MM.1S (cell line): ENCODE measurements at places on chromosomes 16 and 17.

- DNase-seq: no peak
Observed at GRCh38 chr17:17952691-17953090, 19.5 kb downstream of the TOM1L2 start.

DNA sequence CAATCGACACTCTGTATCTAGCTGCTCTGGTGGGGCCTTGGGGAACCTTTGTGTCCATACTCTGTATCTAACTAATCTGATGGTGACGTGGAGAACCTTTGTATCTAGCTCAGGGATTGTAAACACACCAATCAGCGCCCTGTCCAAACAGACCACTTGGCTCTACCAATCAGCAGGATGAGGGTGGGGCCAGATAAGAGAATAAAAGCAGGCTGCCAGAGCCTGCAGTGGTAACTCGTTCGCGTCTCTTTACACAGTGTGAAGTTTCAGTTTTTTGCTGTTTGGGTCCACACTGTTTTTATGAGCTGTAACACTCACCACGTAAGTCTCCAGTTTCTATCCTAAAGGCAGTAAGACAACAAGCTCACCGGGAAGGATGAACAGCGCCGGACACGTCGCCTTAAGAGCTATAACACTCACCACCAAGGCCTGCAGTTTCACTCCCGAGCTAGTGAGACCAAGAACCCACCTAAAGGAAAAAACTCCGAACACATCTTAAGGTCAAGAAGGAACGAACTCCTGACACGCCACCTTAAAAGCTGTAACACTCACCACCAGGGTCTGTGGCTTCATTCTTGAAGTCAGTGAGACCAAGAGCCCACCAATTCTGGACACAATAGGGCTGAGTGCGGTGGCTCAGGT is 64.6 kb downstream of the KPNA2 start:
- no peak for DNase-seq

DNA sequence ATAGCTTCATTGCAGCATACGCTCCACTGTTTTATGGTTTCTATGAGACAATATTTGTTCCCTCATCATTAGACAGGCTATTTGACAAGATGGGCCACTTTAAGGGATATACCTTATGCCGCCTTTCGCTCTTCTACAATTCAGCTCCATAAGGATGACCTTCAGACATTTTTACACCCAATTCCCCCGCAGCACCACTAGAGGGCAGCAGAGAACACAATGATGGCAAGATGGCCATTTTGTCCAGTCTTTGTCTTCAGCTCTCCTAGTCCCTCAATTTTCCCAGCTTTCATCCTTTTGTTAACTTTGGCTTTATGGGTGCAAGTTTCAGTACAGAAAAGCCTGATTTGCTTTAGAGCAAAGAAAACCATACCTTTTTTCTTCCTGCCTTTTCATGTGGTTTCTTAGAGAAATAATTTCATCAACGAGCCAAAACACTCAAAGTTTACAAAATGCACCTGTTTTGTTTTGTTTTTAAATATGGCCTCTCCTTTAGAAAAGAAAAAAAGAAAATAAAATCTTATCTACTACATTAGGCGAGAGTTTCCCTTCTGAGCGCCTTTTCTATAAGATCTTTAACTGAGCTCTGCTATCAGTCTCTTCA is 355.3 kb downstream of the TOX3 start:
- DNase-seq: peak; percentile 51

- no peak for DNase-seq
Observed at GRCh38 chr17:45745601-45746494, 38.3 kb upstream of the CRHR1 start.

- DNase-seq: no peak
Observed at GRCh38 chr16:68995011-68995504, 110.4 kb upstream of the HAS3 start.

DNA sequence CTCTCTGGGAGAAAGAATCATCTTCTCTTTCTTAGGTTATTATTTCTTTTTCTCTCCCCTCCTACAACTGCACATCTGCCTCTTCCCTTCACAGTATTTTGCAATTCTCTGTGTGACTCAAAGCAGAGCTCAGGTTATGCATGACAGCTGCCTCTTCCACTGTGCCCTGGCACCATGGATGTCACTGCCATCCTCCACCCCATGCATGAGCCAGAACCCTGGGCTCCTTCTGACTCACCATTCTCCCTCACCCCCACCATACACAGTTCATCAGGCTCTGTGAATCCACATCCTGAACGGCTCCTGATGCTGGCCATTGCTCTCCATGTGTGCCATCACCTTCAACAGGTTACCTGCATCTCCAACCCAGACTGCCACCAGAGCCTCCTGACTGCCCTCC is 23.9 kb downstream of the CA10 start:
- DNase-seq: no peak

GRCh38 chr17:48729335-48730239 is 1.0 kb upstream of the HOXB13 start:
- DNase-seq: no peak

GRCh38 chr17:74770498-74771318 is 5.4 kb downstream of the NAT9 start:
- DNase-seq: peak; percentile 71

- peak; percentile 55 for DNase-seq
Observed at GRCh38 chr16:1863681-1864460, 8.1 kb downstream of the MEIOB start.

GRCh38 chr16:57903656-57904055 is 67.3 kb downstream of the CNGB1 start:
- DNase-seq: no peak

- no peak for DNase-seq
Observed at GRCh38 chr17:61578645-61579044, 12.4 kb downstream of the NACA2 start.

DNA sequence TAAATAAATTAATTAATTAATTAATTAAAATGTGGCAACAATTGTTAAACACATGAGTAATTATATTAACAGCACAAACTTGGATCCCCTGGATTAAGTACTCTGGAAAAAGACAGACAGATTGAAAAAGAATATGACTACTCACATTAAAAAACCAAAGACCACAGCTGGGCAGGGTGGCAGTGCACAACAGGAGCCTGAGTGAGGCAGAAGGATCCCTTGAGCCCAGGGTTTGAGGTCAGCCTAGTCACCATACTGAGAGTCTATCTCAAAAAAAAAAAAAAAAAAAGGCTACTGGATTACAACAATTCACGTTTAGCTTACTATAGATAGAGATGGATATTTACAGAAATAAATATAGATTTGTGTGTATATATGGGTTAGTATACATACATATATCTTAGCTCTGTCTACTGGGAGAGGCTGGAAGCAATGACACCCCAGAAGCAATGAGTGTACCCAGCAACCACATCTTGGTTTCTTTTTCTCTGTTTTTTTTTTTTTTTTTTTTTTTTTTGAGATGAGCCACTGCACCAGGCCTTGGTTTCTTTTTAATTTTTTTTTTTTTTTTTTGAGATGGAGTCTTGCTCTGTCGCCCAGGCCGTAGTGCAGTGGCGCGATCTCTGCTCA is 10.6 kb upstream of the SUZ12 start:
- DNase-seq: no peak

GRCh38 chr16:56625943-56626654 is 518 bp downstream of the MT1E start:
- no peak for DNase-seq

DNA sequence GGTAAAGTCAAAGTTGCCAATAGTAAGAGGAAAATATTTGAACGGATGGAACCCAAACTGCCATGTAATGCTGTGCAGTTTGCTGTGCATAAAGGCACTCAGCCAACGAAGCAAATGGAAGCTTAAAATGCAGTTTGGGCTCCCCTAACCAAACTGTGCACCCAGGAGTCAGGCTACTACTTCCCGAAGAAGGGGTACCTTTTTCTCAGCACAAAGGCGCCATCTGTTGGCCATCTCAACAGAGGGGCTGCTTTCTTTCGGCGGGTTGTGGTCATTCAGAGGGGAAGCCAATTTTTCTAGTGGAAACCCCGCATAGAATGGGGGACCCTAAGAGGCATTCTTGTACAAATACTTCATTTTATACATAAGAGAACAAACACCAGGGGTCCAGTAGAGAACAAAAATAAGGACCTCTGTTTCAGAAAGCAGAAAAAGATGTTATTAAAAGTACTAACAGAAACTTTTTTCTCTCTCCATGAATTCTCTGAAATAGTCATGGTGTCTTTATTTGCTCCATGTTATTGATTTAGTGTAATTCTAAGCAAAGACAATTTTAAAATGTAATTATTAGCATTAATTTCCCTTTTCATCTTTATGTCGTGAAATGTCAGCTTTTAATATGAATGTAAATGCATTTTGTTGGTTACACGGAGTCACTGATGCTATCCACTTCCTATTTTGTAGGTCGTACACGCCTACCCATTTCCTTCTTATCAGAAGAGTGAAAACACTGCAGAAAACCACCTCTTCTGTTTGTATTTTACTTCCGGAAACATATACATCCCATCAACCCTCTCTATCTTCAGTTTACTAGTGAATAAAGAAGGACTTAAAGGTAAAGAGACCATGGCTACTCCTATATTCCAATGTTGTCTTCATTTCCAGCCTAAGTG is 453.3 kb downstream of the KCNJ2 start:
- DNase-seq: no peak

DNA sequence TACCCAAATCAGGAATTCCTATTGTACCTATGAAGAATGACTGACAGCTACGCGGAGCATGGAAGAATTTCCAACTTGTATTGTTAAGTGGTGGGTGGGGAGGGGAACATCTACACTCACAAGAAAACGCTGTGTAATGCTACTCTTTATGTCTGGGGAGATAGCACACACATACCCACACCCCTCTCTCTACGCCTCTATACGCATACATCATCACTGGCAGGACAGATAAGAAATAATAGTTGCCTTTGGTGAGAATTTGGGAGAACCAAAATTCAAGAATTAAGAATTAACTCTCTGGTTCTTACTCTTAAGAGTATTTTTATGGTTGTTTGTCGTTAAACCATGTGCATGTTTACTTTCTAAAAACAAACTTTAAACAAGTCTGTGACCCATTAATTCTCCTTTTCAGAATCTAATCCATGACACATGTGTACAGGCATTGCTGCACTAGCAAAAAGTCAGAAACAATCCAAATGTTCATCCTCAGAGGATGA is 33.9 kb downstream of the CREBBP start:
- DNase-seq: no peak

GRCh38 chr16:75011634-75012307 is 12.9 kb downstream of the ZNRF1 start:
- DNase-seq: no peak

DNA sequence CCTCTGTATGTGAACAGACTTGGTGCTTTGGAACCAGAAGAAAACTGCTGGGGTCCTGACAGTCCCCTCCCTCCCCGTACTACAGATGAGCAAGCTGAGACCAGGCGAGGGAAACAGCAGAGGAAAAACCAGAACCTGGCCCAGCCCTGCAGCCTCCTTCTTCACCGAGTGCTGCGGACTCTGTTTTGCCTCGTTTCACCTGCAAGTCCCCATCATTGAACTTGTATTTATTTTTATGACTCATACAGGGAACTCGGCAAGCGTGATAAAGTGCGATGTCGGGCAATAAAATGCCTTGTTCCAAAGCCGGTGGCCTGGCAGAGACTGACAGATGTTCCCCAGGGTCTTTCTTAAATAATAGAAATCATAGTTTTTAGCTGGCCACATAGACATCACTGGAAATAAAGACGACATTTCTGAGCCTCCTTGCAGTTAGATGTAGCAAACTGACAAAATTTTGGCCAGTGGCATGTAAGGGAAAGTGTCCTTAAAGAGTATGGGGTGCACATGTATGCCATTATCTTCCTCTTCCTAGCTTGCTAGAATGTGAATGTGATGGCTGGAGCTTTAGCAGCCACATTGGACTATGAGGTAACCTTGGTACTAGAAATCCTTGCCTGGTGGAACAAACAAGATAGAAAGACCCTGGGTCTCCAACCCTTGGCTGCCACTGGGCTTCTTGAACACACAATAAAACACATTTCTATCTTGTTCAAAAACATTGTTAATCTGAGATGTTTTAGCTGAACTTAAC is 128.6 kb downstream of the IRF8 start:
- DNase-seq: no peak

- no peak for DNase-seq
Observed at GRCh38 chr17:29835435-29836351, 94.3 kb downstream of the SSH2 start.

DNA sequence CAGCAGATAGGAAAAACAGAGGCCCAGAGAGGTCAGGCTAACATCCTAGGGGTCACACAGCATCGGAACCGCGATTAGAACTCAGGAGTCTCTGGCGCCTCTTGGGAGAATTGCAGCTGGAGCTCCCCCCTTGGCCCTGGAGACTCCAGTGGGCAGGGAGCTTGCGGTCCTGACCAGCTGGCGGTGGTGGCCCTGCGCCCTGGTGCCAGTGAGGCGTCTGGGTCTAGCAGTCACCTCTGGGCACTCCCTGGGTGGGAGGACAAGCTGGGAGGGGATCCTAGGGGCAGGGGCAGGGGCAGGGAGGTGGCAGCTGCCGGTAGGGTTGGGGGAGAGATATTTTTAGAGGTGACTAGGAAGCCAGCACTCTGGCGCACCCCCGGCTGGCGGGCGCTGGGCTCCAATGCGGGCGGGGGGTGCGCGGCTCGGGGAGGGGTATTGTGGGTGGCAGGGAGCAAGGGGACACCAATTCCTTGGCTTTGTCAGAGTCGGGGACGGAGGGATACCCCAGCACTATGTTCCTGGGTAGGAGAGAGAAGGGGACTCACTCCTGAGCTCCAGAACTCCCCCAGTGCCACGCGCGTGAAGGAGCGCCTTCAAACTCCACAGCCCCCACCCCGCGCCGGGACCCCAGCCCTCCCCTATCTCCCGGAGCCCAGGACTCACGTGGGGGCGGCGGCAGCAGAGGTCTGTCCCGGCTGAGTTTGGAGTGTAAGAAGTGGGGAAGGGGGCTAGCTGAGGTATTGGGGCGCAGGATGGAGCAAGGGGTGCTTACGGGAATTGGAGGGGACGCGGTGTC is 584 bp downstream of the PHOSPHO1 start:
- DNase-seq: no peak

GRCh38 chr16:20364051-20364450 is 11.5 kb upstream of the UMOD start:
- no peak for DNase-seq

- no peak for DNase-seq
Observed at GRCh38 chr16:21226749-21227148, 6.8 kb upstream of the ANKS4B start.

- no peak for DNase-seq
Observed at GRCh38 chr16:53556521-53556920, 53.5 kb upstream of the AKTIP start.

- DNase-seq: no peak
Observed at GRCh38 chr16:11546608-11547061, 40.1 kb downstream of the LITAF start.
